Activated naive CD4-positive, alpha-beta T cell (primary cell): ENCODE measurements at places on chromosomes 3 and 15.

DNA sequence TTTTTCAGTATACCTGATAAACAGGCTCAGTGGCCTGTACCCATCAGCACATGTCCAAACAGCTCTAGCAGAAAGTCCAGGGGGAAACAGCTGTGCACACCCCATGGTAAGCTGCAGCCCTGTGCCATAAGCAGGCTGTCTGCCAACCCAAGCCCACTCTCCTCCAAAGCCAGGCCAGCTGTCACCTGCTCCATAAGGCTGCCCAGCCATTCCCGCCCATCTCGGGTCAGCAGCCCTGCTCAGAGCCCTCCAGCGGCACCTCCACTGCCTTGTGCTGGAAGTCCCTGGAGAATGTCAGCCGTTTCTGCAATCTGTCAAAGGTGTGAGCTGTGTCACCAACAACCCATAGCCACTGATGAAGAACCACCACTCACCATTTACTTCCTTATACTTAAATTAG, 82.0 kb downstream of the NTRK3 start:
- no peak for DNase-seq

DNA sequence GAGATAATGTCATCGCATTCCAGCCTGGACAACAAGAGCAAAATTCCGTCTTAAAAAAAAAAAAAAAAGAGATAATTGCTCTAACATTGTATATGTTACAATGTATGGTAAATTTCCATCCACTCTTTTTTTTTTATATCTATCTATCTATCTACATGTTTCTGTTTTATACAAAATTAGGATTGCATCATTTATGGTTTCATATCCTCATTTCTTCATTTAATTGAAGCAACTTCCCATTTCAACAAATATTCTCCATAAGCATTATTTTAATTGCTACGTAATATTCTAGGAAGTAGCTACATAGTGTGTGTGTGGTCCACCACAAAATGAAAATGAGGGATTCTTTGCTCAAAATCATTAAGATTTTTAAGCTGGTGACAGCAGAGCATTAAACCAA, 18.4 kb downstream of the RBP1 start:
- DNase-seq: no peak

DNA sequence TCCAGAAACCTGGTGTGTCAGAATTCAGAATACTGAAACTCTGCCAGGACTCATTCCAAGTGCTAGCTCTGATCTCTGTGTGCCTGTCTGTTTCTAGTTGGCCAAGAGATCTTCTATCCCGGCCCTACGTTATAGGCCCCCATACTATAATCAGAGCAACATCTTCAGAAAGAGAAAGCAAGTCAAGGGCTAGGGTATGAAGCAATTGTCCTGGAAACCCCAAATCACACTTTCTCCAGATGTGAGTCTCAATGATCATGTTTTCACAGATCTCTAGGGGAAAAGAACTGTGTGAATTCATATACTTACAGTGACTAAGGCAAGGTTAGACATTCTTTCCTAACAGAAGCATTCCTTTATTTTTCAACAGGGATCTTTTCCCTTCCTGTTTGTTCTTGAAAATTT, 309.7 kb downstream of the SLC9A9 start:
- no peak for DNase-seq

DNA sequence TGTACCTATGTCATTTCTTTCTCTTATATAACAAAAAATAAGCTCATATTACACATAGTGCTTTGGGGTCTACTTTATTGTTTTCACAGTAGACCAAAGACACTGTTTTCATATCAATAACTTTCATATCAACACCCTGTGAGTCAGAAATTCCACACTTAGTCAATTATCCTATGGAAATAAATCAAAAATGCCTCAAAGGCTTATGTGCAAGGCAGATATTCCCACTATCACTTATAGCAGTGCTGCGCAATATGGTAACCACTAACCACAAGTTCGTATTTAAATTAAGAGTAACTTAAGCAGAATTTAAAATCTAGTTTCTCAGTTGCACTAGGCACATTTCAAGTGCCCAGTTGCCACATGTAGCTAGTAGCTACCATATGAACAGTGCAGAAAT, 15.9 kb downstream of the SCG3 start:
- DNase-seq: no peak

GRCh38 chr3:88985491-88985890, 121.9 kb upstream of the EPHA3 start:
- DNase-seq: no peak

GRCh38 chr3:195774917-195775316, 36.8 kb downstream of the MUC4 start:
- no peak for DNase-seq

- no peak for DNase-seq
Observed at GRCh38 chr3:152961323-152961722, 126.4 kb downstream of the P2RY1 start.

DNA sequence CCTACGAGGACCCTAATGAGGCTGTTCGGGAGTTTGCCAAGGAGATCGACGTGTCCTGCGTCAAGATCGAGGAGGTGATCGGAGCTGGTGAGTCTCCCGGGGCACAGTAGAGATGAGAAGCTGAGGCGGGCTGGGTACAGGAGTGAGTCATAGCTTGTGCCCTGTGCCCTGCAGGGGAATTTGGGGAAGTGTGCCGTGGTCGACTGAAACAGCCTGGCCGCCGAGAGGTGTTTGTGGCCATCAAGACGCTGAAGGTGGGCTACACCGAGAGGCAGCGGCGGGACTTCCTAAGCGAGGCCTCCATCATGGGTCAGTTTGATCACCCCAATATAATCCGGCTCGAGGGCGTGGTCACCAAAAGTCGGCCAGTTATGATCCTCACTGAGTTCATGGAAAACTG, 17.9 kb downstream of the EPHB3 start:
- no peak for DNase-seq

DNA sequence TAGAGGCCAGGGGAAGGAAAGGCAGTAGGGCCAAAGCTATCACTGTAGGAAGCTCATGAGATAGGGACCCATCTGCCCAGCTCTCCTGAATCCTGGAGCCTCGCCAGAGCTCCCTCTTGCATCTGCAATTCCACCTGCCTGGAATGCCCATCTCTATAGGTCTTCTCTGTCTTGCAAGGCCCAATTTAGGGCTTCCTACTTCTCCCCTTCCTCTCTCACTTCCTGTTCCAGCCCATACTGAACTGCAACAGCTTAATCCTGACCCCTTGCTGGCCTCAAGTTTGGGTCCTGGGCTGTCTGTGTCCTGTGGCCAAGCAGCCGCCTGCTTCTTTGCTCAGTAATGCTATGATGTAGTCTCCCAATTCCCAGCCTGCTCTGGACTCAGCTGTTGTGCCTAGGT, 3.6 kb upstream of the PTPN23 start:
- no peak for DNase-seq

DNA sequence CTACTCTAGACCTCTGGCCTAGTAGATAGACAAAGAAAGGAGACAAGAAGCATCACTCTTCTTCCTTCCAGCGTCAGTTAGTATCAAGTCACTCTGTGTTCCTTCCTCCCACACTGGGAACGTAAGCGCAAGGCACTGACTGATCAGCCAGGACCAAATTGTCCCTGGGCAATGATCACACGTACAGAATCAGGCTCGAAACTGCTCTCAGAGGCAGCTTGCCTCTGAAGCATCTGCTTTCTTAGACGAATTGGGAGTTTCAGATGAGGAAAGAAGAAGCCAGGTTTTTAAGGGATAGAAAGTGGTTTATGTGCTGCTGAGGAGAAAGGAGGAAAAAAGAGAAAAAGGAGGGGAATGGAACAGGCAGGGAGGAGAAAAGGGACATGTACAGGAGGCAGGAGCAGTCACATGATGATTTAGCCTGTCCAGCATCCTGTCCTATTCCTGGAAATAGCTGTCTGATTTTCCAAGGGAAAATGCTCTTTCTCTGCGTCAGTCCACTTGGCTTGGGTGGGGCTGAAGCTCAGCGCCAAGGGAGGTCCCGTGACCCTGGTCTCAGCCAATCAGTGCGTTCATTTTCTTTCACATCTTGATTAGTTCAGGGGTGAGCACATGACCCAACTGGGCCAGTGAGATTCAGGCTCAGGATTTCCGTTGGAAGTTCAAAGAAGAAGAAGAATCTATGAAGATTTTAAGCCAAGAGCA, 102.0 kb upstream of the PRICKLE2 start:
- no peak for DNase-seq

GRCh38 chr15:60580650-60581376, 101.9 kb upstream of the ICE2 start:
- DNase-seq: no peak

- no peak for DNase-seq
Observed at GRCh38 chr3:112314649-112315048, 18.3 kb upstream of the CD200 start.

GRCh38 chr15:80452166-80452565, 48.0 kb downstream of the ARNT2 start:
- no peak for DNase-seq

DNA sequence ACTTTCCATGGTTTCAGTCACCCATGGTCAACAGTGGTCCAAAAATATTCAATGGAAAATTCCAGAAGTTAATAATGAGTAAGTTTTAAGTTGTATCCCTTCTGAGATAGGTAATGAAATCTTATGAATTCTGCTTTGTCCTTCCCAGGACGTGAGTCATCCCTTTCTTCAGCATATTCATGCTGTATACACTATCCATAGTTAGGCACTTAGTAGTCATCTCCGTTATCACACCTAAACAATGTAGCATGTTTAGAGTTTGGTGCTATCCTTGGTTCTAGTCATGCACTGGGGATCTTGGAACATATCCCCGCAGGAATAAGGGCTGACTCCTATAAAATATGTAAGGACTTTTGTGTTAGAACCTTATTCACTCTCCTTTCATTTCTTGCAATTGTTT, 153.2 kb downstream of the UNC13C start:
- no peak for DNase-seq

DNA sequence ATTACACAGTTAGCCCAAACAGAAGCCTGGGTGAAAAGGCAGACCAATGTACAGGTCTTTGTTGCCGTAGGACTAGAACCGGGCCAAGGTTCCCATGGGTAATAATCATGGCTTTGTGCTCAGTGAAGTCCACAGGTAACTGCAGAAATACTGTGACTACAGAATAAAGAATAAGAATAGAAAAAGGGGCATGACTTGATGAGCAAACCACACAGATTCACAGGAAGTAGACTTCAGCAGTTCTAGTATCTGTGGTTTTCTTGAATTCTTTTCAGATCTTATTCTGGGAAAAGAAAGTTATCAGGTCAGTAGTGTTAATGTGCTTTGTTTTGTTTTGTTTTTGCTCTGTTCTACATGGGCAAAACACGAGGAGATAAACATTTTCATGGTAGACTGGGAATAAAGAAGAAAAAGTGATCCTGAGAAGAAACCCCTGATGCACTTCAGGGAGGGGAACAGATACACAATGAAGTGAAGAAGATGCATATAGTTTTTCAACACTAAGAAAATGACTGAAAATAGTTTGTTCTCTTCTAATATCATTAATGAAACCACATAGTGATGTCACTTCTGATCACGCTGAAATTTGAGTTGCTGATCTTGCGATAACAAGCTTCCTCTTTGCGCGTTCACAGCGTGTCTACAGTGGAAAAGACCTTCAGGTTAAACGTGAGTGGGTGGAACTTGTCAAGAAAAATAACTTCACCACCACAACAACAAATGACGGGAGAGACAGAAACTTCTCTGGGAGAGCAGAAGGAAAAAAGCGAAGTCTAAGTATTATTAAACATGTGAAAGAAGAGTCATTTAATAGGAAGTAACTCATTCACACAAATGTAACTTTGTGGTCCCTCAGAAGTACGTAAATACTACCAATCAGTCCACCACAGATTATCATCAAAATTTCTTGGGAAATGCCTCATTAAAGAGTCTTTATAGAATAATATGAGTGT, 315.8 kb upstream of the SATB1 start:
- no peak for DNase-seq

DNA sequence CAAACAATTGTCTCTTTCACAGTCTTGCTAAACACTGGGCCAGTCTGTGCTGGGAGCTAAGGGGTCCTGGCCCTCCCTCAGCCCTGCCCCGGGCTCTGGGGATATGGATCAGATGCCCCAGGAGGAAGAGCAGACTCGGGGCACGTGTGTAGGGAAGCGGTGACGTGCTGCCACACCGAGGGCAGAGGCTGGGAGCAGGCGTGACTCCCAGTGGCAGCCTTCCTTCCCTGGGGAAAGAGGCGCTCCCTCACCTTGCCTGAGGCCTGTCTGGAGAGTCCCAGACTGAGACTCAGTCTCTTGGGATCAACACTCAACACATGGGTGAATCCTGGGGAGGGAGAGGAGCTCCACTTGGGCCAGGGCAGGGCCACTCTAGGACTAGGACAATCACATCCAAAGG, 54.1 kb upstream of the GRIP2 start:
- DNase-seq: no peak

GRCh38 chr3:180705619-180706018, 26.3 kb upstream of the CCDC39 start:
- no peak for DNase-seq

GRCh38 chr3:55687526-55687925, 200.4 kb upstream of the WNT5A start:
- no peak for DNase-seq

DNA sequence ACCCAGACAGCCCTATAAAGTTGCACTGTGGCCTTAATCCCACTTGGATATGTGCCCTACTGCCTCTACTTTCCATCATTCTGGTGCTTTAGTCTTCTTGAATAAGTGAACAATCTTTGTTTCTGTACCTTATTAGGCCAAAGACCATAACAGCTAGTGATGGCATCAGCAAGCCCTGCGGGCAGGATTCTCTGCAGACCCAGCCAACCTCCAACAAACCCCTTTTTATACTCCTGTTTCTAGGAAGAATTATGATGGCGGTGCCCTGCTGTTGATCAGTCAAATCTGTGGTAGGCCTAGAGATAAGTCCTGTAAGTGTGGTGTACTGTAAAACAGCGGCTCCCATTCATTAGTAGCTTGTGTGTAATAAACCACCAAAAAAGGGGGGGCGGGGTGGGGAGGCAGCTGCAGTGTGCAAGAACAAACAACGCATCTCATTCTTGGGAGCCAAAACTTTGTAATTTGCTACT, 40.5 kb downstream of the SOX2 start:
- no peak for DNase-seq

GRCh38 chr15:54082836-54083492, 104.7 kb downstream of the UNC13C start:
- no peak for DNase-seq

- no peak for DNase-seq
Observed at GRCh38 chr15:52730173-52730572, 51.0 kb upstream of the ATOSA start.

DNA sequence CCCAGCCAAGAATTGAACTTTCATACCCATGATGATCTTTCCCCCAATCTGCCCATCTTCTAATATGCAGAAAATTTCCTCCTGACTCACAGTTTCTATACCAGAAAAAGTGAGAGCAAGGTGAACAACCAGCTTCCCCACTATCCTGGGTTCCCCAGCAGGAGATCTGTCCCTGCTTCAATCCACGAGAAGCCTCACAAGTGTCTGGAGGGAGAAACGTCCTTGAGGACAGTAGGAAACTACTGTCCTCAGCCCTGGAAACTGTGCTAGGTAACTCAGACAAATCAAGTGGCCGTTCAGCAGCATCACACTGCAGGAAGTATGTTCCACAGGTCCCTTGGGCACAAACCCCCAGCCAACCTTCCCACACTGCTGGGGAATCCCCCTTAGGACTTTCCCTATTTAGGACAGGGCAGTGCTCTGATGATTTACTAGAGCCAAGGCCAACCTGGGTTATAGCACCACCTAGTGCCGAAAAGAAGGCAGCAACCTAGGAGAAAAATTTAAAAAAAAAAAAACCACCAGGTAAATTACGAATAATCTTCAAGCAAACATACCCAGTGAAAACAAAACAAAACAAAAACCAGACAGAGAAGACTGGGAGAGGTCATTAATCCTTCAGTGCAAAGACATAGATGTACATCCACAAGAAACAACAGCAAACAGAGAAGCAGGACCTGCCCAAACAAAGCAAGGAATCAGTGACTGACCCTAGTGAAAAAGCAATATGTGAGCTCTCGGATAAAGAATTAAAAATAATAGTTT, 36.0 kb downstream of the MORC1 start:
- DNase-seq: no peak
